Stimulated activated naive B cell treated with anti-CD40 and anti-IgM and Interleukin-4, amounts not matched to agents 10 μg/mL and 1 μg/mL and 100 μg/mL, for 72 hours (primary cell): ENCODE measurements at places on chromosomes 4 and X.

GRCh38 chr4:20422398-20422797 lies 170.7 kb downstream of the SLIT2 start:
- H3K27me3 ChIP-seq: peaks cover 8% of the 10 kb centered on the region
- no peak overlapping the region for H3K4me3 ChIP-seq
- no peak overlapping the region for H3K27ac ChIP-seq
- peak; percentile 13 for DNase-seq
- no peaks in the 10 kb centered on the region for H3K36me3 ChIP-seq

DNA sequence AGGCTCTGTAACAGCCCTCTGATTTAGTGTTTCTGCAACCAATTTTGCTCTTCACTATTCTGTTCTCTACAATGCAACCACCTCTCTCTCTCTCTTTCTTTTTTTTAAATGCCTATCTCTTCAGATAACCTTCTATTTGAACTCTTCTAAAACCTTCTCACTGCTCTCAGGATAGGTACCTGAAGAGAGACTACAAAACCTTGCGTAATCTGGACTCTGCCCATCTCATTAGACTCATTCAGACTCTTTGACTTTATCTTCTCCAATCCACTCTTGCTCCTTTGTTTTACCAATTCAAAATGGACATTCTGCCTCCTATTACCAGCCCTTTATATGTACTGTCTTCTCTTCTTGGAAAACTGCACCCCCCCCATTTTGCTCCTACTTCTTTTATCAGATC lies 291.6 kb downstream of the CAMK2D start:
- DNase-seq: no peak
- H3K36me3 ChIP-seq: peaks cover 39% of the 10 kb centered on the region
- no peaks in the 10 kb centered on the region for H3K27me3 ChIP-seq
- H3K27ac ChIP-seq: no peak overlapping the region
- H3K4me3 ChIP-seq: no peak overlapping the region

GRCh38 chr4:4216648-4217047 lies 10.1 kb downstream of the OTOP1 start:
- DNase-seq: no peak
- peaks cover 10% of the 10 kb centered on the region for H3K27me3 ChIP-seq
- no peaks in the 10 kb centered on the region for H3K4me1 ChIP-seq

GRCh38 chr4:94262163-94263016 lies 54.7 kb downstream of the SMARCAD1 start:
- no peak for DNase-seq
- H3K4me3 ChIP-seq: no peak overlapping the region
- no peaks in the 10 kb centered on the region for H3K4me1 ChIP-seq
- no peak overlapping the region for H3K27ac ChIP-seq

DNA sequence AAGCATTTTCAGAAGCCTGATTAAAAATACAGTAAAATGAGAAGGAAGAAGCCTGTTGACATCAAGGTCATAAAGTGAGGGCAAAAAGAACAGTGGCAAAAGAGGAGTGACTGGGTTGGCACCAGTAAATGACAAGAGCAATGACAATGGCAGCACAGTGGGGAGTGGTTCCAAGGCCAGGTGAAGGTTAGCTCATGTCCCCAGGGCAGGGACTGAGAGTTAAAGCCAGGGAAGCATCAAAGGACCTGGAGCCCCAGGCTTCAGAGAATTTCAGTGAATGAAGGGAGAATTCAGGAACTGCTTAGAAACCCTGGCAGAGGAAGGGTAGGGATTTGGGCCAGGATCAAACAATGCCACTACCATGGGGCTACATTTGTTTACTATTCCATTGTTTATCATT lies 8.8 kb upstream of the PIGA start:
- peaks cover 34% of the 10 kb centered on the region for H3K27me3 ChIP-seq
- no peak overlapping the region for H3K4me3 ChIP-seq
- H3K4me1 ChIP-seq: no peaks in the 10 kb centered on the region

DNA sequence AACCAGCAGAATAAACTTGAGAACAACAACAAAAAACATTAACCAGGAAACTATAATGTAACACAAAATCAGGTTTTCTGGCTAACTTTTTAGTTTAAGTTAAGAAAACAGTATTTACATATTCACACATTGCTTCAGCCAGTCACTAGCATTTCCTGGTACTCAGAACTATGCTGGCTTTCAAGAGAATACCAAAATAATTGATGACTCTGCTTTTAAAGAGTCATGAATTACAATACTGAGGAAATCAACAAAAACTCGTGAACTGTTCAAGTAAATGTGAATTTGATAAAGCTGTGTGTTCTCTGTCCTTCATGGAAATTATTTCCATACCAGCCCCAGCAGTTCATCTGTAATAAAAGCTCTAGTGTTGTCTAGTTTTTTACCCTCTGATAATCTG lies 27.4 kb downstream of the PRSS12 start:
- no peak overlapping the region for H3K4me3 ChIP-seq
- peaks cover 5% of the 10 kb centered on the region for H3K27me3 ChIP-seq
- H3K27ac ChIP-seq: no peak overlapping the region

GRCh38 chrX:123878252-123878721 lies 18.4 kb downstream of the XIAP start:
- DNase-seq: no peak
- no peak overlapping the region for H3K4me3 ChIP-seq
- H3K36me3 ChIP-seq: peaks cover 5% of the 10 kb centered on the region

GRCh38 chr4:119189638-119190037 lies 22.9 kb upstream of the USP53 start:
- no peaks in the 10 kb centered on the region for H3K27me3 ChIP-seq
- H3K27ac ChIP-seq: no peak overlapping the region
- H3K36me3 ChIP-seq: no peaks in the 10 kb centered on the region
- H3K4me3 ChIP-seq: no peak overlapping the region
- no peaks in the 10 kb centered on the region for H3K4me1 ChIP-seq

DNA sequence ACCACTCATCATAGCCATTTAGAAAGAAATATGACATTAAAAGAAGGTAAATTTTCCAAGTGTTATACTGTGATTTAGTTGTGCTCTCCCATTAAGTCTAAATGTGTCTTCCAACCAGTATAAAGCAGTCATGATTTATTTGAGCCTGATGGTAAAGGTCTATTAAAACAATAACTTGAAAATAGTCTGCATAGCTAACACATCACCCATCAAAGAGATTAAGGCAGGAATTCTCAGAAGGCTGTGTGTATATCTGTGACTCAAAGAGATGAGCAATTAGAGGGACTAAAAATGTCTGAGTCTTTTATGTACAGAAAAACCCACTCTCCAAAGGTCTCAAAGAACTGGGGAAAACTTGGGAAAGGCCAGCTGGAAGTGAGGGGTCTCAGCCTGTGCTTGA lies 70.3 kb upstream of the IQCM start:
- no peaks in the 10 kb centered on the region for H3K4me1 ChIP-seq
- no peak overlapping the region for H3K4me3 ChIP-seq
- H3K27ac ChIP-seq: no peak overlapping the region
- H3K36me3 ChIP-seq: no peaks in the 10 kb centered on the region

DNA sequence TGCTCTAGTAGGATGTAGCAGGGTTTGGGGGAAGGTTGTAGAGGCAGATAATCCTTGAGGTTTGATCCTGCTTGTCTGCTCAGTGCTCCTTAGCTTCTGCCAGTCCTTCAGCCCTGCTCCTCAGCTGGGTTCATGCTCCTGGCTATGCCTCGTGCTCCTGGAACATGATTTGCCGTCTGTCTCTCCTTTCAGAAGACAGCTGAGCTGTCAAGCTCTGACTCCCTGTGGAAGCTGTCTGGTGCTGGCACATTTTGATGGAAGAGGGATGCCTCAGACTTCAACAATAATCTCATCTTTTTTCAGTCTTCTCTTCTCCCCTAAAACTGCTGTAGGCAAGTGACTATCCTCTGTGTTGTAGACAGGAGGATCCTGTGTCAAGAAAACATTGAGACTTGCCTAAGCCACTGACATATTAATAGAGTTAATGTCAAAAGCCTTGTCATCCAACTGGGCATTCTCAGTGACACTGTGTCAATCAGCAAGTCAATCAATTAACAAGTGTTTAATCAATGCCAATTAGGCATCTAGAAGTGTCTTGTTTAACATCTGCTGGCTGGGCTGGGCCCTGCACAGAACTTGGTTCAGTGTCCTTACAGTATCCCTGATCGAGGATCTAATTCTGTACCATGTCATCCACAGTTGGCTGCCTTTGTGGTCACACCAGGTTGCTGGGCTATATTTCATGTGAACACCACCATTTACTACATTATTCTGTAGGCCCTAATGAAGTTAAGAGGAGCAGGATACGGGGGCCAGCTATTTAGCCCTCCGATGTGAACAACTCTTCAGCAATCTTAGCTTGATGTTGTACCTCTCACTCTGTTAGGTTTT lies 96.7 kb downstream of the SYNPO2 start:
- H3K4me1 ChIP-seq: no peaks in the 10 kb centered on the region
- H3K27ac ChIP-seq: no peak overlapping the region
- no peak overlapping the region for H3K4me3 ChIP-seq
- H3K27me3 ChIP-seq: peaks cover 8% of the 10 kb centered on the region
- no peaks in the 10 kb centered on the region for H3K36me3 ChIP-seq

DNA sequence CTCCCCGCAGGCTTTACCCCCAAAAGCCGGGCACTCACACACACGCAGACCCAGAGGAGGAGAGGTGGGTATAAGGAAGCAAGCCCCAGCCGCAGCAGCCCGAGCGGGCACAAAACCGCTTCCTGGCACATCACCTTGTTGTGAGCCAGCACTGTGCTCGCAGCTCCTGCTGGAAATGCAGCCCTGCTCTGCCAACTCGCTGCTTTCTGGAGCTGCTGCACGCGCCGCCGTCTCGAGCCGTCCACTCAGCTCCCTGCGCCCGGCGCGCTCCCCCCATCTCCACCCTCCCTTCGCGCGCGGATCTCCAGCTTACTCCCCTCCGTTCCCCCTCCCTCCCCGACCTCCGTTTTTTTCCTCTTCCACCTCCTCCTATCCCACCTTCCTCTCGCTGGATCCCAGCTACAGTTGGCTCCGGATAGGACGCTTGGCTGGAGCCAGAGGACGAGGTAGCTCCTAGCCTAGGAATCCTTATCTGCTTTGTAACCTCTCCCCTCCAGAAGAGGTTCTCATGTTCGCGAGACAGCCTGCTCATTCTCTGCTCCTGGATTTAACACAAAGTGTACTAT lies at the start of gene SPOCK3:
TSS of gene SPOCK3 (minus strand) at position 179 of the 566 bp plus-strand sequence.
- H3K27ac ChIP-seq: peak within 1 kb of the TSS; percentile 56
- H3K4me1 ChIP-seq: peaks cover 10% of the 10 kb centered on the region
- H3K4me3 ChIP-seq: peak within 1 kb of the TSS; percentile 77
- DNase-seq: no peak

DNA sequence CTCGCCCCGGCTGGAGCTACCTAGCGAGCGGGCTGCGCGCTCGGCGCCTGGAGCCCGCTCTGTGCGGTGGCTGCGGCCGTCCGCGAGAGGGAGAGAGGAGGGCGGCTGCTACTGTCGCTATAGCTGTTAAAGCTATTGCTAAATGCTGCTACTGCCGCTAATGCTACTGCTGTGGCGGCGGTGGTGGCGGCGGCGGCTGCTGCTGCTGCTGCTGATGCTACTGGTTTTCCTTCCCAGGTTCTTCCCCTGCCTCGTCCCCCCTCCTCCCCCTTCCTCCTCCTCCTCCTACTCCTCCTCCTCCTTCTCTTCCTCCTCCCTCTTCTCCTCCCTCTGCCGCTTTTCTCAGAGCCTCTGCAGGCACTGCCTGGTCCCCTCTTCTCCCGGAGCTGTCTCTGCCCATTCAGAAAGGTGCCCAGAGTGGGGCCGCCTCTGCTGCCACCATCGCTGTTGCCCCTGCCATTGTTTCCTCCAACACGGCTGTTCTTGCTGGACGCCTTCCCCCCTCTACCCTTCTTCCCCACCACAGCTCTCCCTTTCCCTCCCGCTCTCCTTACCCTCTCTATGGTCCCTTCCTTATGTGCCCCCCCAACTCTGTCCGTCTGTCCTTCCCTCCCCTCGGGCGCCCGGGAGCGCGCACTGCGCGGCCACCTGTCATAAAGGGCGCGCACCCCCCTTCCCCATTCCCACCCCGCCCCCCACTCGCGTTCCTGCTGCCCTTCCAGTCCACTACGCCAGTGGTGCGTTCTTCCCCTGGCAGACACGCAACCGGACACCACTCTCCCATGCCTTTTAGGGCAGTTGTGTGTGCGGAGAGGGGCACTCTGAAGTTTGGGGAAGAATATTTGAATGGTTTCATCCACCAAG lies at the start of gene NEXMIF:
TSS of gene NEXMIF (minus strand) at position 228 of the 864 bp plus-strand sequence.
- peaks cover 17% of the 10 kb centered on the region for H3K27me3 ChIP-seq
- peak within 1 kb of the TSS; percentile 85 for H3K4me3 ChIP-seq
- H3K4me1 ChIP-seq: peaks cover 5% of the 10 kb centered on the region
- DNase-seq: peak; percentile 13

DNA sequence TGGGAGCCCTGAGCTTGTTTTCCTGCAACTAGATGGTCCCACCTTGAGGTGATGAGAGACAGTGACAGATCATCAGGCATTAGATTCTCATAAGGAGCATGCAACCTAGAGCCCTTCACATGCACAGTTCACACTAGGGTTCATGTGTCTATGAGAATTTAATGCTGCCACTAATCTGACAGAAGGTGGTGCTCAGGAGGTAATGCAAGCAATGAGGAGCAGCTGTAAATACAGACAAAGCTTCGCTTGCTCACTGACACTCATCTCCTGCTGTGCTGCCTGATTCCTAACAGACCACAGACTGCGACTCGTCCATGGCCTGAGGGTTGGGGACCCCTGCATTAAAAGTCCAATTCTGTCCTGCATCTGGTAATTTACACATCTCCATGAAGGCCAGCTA lies 141.6 kb downstream of the KCNIP4 start:
- H3K4me1 ChIP-seq: no peaks in the 10 kb centered on the region
- H3K27me3 ChIP-seq: no peaks in the 10 kb centered on the region
- DNase-seq: no peak
- H3K36me3 ChIP-seq: no peaks in the 10 kb centered on the region

GRCh38 chr4:119246177-119246733 lies 33.7 kb downstream of the USP53 start:
- H3K27ac ChIP-seq: no peak overlapping the region
- H3K27me3 ChIP-seq: no peaks in the 10 kb centered on the region
- no peak for DNase-seq
- H3K4me3 ChIP-seq: no peak overlapping the region
- peaks cover 5% of the 10 kb centered on the region for H3K4me1 ChIP-seq
- H3K36me3 ChIP-seq: peaks cover 10% of the 10 kb centered on the region

DNA sequence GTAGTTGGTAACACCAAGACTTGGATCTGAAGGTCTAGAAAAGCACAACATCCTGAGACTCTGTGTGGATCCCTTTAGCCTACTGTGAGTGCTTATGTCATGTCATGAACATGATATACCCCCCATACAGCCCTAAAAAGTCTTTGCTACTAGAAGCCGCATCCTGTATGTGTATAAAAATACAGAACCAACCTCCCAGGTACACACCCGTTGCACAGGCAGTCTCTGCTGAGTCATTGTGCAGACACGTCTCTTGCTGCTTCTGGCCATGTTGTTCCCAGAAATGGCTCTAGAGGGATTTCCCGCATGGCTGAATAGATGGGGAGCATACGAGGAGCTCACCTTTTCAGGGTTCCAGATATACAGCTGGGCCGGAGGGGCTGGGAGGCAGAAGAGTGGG lies 93.3 kb downstream of the MAMLD1 start:
- no peak for DNase-seq
- H3K27ac ChIP-seq: no peak overlapping the region
- H3K4me3 ChIP-seq: no peak overlapping the region
- no peaks in the 10 kb centered on the region for H3K4me1 ChIP-seq
- no peaks in the 10 kb centered on the region for H3K27me3 ChIP-seq

GRCh38 chr4:8409264-8410065 lies 31.1 kb downstream of the ACOX3 start:
- no peak overlapping the region for H3K27ac ChIP-seq
- peaks cover 11% of the 10 kb centered on the region for H3K4me1 ChIP-seq
- no peak overlapping the region for H3K4me3 ChIP-seq
- H3K36me3 ChIP-seq: peaks cover 79% of the 10 kb centered on the region
- H3K27me3 ChIP-seq: no peaks in the 10 kb centered on the region

- H3K4me1 ChIP-seq: peaks cover 24% of the 10 kb centered on the region
- H3K27me3 ChIP-seq: peaks cover 12% of the 10 kb centered on the region
- no peak for DNase-seq
- H3K4me3 ChIP-seq: no peak overlapping the region
- peak overlapping the region; percentile 81 for H3K27ac ChIP-seq
- H3K36me3 ChIP-seq: no peaks in the 10 kb centered on the region
These were observed 9.3 kb upstream of the GPRIN3 start for GRCh38 chr4:89316931-89317366.
